ENCODE measurements at places on chromosomes 7 and 10. TPM values are rescaled to one million over a fixed set of nuclear protein-coding genes. Genes with fewer than 3 reads are reported as not detected.

DNA sequence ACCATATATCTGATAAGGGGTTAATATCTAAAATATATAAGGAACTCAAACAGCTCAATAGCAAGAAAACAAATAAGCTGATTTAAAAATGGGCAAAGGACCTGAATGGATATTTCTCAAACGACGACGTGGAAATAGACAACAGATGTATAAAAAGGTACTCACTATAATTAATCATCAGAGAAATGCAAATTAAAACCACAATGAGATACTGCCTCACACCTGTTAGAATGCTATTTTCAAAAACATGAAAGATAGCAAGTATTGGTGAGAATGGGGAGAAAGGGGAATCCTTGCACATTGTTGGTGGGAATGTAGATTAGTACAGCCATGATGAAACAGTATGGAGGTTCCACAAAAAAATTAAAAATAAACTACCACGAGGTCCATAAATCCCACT, 163.2 kb downstream of the DKK1 start:
- no peaks in the 10 kb centered on the region for H3K27me3 ChIP-seq
- H3K27ac ChIP-seq: no peak overlapping the region
- no peaks in the 10 kb centered on the region for H3K4me1 ChIP-seq
- no peak for DNase-seq

DNA sequence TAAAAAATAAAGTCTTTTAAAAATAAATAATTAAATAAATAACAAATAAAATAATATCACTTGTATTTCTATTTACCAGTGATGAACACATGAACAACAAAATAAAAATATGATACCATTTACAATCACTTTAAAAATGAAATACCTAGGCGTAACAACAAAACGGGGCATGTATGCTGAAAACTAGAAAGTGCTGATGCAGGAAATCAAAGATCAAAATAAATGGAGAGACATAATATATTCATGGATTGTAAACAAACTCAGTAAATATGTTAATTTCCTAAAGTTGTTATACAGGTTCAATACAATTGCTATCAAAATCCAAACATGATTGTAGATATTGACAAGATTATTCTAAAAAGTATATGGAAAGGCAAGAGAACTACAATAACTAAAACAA, 19.2 kb upstream of the SFTPA2 start:
- DNase-seq: no peak
- H3K4me3 ChIP-seq: no peak overlapping the region
- no peaks in the 10 kb centered on the region for H3K27me3 ChIP-seq
- no peaks in the 10 kb centered on the region for H3K4me1 ChIP-seq
- H3K36me3 ChIP-seq: no peaks in the 10 kb centered on the region
- H3K27ac ChIP-seq: no peak overlapping the region

DNA sequence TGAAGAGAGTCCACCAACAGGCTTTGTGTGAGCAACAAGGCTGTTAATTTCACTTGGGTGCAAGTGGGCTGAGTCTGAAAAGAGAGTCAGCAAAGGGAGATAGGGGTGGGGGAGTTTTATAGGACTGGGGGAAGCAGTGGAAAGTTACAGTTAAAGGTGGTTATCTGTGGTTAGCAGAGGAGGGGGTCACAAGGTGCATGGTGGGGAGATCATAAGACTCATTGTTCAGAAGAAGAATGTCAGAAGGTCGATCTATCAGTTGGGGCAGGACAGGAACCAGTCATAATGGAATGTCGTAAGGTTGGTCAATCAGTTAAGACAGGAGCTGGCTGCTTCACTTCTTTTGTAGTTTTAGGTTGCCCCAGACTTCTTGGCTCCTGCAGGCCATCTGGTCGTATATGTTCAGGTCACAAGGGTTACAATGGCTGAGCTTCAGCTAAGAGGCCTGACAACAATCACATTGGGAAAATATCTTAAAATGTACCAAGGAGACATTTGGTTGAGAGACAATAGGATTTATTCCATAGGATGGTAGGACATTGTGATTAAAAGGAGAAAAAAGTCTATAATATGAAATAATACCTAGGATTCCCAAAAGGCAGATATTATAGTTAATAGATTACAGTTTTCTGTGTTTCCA, 356.4 kb downstream of the ANKRD7 start:
- DNase-seq: no peak
- H3K27ac ChIP-seq: no peak overlapping the region
- H3K4me1 ChIP-seq: no peaks in the 10 kb centered on the region
- no peak overlapping the region for H3K4me3 ChIP-seq

- H3K27ac ChIP-seq: no peak overlapping the region
- no peaks in the 10 kb centered on the region for H3K36me3 ChIP-seq
- H3K4me1 ChIP-seq: no peaks in the 10 kb centered on the region
- no peak overlapping the region for H3K4me3 ChIP-seq
These were observed 258.1 kb upstream of the IGFBP3 start for GRCh38 chr7:46179061-46179610.

STEAP1 gene
- 0.46 TPM for total RNA-seq

TMEM26 gene
- total RNA-seq: not detected

All from naive thymus-derived CD4-positive, alpha-beta T cell (primary cell).